Stimulated activated CD4-positive, alpha-beta T cell treated with anti-CD3 and anti-CD28 coated beads, Interleukin-15, amount 100 ng/mL, for 1 hour (primary cell): ENCODE measurements at places on chromosomes 6 and 20.

- DNase-seq: no peak
Observed at GRCh38 chr6:41702771-41703494, 32.5 kb downstream of the TFEB start.

- no peak for DNase-seq
Observed at GRCh38 chr6:136762022-136762975, 30.0 kb downstream of the MAP3K5 start.

DNA sequence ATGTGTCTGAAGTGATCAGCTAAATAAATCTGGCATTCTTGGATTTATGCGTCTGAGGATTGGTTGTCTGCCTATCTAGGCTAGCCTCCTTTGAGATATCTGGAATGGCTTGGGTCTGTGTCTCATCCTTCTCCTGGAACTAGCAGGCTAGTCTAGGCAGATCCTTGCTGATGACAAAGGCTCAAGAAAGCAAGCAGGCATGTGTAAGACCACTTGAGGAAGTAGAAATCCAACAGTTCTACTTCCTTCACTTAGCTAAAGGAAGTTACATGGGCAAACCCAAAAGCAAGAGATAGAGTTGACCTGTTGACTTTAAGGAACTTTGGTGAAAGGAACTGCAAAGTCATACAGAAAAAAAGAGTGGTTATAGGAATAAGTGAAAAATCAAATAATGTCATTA is 672.6 kb downstream of the MAFB start:
- no peak for DNase-seq

DNA sequence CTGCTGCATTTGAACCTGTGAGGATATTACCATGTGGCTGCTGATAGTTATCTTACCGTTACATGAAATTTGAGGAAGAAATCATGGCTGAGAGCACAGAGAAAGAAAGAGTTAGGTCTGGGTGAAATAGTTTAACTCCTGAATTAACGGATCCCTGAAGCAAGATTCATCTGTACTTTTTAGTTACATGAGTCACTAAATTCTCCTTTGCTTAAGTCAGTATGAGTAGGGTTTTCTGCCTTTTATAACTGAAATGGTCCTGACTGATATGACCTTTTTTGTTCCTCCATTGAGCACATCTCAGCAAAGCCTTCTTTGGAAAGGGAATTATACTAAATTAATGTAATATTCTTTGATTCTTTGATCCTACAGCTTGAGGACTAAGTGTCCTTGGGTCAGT is 333.3 kb upstream of the ZFP64 start:
- DNase-seq: no peak

DNA sequence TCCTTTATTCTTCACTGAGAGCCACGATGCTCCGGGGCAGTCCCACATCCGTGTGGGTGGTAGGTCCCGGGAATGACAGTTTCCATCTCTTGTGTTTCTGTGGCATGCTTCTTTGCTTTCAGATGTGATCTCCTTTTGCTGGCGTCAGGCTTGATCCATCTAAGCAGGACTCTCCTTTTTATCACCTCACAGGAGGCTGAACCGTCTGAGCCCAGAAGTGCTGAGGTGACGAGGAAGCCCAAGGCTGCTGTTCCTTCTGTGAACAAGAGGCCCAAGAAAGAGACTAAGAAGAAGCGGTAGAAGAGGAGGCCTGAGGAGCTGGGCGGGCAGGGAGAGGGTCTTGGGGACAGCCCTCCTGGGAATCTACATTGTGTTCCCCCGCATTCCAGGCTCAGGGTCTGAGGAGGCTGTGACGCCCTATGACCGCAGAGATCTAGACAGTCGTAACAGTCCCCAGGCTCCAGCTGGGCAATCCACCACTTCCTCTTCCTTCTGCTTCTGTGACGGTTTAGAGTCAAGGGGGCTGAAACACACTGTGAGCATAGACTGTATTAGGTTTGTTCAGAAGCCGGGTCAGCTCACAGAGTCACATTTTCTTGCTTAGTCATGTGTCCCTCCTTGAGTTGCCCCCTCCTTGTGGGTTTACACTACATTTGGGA is 26.8 kb downstream of the MANBAL start:
- DNase-seq: no peak

GRCh38 chr6:105272786-105273185 is 93.0 kb upstream of the POPDC3 start:
- DNase-seq: no peak

- DNase-seq: no peak
Observed at GRCh38 chr6:44527583-44528369, 140.3 kb downstream of the CDC5L start.

DNA sequence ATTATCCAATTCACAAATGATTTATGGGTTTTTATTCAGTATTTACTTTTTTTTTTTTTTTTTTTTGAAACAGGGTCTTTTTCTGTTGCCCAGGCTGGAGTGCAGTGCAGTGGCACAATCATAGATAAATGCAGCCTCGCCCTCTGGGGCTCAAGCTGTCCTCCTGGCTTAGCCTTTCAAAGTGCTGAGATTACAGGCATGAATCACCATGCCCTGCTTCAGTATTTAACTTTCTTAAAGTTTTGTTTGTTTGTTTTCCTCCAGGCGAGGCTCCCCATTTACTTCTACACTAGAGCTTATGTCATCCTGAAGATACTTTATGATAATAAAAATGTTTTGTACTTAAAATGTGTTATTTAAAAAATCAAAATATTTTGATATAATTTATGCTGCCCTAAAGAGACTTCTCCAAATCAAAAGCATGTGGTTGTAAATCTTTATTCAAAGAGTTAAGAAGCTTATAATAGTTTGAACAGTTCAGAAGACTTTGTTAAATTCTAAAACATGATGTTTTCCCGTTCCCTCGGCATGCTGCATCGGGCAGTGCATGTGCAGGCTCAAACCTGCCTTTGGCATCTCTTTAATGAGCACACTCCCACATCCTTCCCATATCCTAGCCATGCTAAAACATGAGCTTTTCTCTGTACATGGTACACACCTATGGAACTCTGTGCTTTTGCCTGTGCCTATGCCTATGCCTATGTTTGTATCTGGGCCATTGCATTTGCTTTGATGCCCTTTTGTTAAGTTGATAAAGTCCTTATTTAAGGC is 11.0 kb downstream of the SMPDL3A start:
- no peak for DNase-seq

GRCh38 chr6:136566851-136567250 is 16.6 kb upstream of the MAP7 start:
- no peak for DNase-seq

DNA sequence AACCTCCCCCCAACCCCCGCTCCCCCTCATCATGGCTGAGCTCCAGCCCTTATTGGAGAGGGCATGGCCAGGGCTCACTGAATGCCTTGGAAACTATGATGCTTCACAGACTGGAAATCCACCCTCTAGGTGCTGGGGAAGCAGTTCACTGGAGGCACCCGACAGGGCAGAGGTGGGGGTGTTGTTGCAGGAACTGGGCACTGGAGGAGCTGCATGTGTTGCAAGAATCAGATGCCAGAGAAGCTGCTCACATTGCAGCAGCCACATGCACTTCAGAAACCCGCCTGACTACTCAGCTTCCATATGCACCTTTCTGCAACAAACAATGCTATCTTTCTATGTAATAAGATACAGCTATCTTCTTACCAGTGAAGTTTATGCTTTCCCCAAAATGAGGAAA is 7.9 kb upstream of the TBPL1 start:
- DNase-seq: no peak

GRCh38 chr6:25027221-25027916 is 91.6 kb upstream of the RIPOR2 start:
- DNase-seq: peak; percentile 57

- DNase-seq: no peak
Observed at GRCh38 chr6:92111386-92111785, 1308.0 kb downstream of the EPHA7 start.

- no peak for DNase-seq
Observed at GRCh38 chr20:59515013-59515905, 89.1 kb upstream of the PHACTR3 start.

GRCh38 chr6:122995921-122996793 is at the start of gene CLVS2:
Gene CLVS2 (plus strand): TSS chr6:122996235. CDS start chr6:122997778, 1,543 bp downstream.
- no peak for DNase-seq

DNA sequence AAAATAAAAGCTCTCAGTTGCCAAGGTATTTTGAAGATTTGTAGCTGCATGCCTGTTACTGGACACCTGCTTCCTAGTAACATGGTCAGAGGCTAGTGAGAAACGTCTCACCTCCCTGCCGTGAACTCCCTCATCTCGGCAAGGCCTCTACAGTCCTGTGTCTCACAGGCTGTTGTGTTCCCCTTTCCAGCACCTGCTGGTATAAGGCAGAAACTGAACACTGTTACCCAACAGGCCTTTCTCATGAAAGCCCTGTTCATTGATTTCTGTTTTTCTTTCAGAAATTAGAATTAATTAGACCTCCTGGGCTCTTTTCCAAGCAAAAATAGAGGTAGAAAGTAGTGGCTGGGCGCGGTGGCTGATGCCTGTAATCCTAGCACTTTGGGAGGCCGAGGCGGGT is 17.6 kb upstream of the SRSF3 start:
- DNase-seq: no peak

- DNase-seq: no peak
Observed at GRCh38 chr20:25246182-25246999, 1.5 kb upstream of the PYGB start.

DNA sequence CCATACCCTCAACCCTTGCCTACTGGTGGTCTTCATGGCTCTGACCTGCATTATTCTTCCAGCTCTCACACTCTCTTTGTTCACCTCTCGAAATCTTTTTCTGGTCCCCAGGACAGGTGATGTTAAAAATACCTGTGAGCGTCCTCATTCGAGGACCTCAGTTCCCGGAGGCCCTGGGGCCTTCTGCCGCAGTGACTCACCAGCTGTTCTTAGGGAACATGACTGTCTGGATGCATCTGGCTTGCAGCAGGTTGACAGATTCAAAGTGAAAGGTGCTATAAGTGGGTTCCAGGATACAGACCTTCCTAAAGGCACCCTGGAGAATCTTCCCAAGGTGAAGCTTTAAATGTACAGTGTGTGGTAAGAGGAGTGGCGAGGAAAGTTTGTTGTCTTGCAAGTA is 210.4 kb upstream of the KCNG1 start:
- no peak for DNase-seq

GRCh38 chr6:57123111-57123510 is 33.1 kb downstream of the ZNF451 start:
- DNase-seq: no peak

GRCh38 chr6:40759838-40760237 is 172.7 kb upstream of the LRFN2 start:
- DNase-seq: no peak

DNA sequence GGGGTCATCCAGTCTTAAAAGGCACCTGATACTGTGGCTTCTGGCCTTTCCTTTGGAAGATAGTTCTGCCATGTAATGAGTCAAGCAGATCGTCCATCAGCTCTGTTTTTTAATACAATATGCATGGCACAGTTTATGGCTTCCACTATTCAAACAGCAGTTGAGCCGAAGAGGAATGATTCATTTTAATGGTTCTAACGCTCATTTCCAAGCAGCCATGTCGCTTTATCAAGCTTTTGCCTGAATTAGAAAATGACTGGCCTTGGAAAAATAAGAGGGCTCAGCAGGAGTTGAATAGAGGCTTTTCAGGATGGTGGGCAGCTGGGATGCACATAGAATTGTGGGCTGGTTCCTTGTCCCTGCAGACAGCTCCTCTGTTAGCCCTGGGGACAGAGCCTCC is 138.1 kb downstream of the SOBP start:
- no peak for DNase-seq

DNA sequence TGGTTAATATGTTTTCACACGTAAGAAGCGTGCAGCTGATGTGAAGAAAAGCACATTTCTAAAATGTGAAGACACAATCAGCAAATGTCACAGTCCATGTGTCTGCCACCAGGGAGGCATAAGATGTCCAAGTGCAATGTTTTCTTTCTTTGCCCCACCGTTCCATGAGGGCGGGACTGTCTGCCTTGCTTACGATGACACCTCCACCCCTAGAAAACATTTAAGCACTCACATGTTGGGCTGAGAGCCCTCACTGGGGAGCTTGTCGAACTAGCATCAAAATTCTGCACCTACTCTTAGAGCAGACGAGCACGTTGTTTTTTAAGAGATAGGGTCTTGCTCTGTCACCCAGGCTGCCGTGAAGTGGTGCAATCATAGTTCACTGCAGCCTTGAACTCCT is 57.6 kb downstream of the PSMG4 start:
- DNase-seq: no peak

- no peak for DNase-seq
Observed at GRCh38 chr6:52015953-52016352, 71.5 kb downstream of the PKHD1 start.

GRCh38 chr6:165200178-165200577 is 109.2 kb downstream of the C6orf118 start:
- no peak for DNase-seq

- DNase-seq: no peak
Observed at GRCh38 chr6:146613947-146614346, 15.2 kb downstream of the ADGB start.

DNA sequence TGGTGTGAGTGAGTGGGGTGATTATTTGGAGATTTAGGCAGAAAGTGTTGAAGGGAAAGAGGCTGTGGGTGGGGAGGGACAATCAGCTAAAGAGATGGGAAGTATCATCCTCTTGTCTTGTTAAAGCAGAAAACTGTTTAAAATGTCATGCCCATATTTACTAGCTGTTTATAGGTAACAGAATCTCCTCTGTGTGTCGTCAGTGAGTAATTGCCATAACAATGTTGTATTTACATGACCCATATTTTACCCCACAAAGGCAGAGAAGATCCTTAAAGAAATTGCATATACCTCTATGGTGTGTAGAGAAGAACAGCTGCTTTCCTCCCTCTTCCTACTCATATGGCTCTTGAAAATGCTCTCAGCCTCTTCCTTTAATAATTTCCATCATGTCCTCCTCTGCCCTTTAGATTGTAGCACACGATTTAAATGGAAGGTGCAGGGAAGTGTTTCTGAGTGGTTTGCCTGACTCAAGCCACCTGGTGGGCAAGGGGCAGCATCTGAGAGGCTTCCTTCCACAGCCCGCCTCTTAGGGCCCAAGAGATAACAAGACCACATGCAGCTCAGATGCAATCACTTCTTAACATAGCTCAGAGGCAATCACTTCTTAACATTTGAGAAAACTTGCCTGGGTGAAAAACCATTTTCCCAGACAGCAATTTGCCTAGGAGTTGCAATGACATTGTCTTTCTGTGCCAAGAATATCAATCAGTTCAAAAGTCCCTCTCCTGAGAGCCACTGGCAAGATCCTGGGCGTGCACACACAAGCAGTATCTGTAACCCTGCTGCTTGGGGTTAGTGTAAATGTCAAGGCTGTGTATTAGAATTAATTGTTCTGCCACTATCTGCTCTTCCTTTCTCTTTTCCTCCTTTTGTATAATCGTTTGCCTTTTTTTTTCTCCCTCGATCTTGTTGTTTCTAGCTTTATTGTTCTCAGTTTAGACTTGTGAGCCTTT is 44.1 kb upstream of the EDN1 start:
- no peak for DNase-seq
